ENCODE measurements at places on chromosomes 2 and 18.
A peak's percentile ranks its signal among the peaks of the same experiment; 100 is the strongest.

DNA sequence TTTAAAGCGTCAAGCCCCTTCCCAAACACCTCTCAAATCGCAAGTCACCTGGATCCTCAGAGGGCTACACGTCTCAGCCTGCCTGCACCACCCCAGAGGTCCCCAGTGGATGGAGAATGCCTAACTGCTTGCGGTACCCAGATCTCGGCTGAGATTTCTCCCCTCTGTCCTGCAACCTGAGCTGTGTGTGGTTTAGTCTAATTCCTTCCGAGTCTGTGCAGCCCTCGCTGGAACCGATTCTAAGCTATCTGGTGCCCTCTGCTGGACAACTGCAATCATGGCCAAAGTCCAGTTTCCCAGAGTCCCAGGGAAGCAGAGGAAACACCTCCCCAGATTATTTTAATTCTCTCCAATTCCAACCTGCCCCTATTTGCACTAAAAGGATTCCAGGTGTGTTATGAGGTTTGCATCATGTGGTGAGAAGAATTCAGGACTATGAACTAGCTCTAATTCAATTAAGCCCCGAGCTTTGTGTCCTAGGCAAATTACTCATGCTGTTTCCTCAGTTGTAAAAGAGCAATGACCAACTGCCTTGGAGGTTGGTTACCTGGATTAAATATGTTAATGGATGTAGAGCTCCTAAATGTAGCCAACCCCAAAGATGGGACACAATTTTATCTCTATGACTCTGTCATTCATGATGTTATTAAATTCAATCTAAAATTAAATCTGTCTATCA, 276.1 kb upstream of the NCKAP5 start:
- DNase-seq = peak; percentile 48

GRCh38 chr18:21998486-21998885, 170.9 kb upstream of the GATA6 start:
- no peak for DNase-seq

GRCh38 chr18:48430150-48430549, 21.0 kb upstream of the ZBTB7C start:
- no peak for DNase-seq

DNA sequence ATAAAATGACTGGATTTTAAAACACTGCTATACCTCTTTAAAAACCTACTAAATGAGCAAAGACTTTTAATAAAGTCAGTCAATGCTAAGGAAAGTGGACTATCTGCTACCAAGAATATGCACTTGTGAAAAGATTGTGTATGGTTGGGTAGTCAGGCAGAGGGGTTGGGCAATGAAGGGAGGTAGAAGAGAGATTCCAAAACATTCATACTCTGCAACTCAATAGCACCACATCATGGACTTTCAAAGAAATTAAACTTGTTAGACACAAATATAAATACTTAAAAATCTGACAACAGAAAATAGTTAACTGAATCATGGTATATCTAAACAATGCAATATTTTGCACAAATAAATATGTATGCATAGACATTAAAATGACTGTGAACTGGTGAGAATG, 139.9 kb upstream of the MAPRE2 start:
- DNase-seq = no peak

- no peak for DNase-seq
Observed at GRCh38 chr2:215784371-215784783, 229.0 kb downstream of the MREG start.

- DNase-seq = no peak
Observed at GRCh38 chr18:70985948-70986347, 697.1 kb downstream of the SOCS6 start.

GRCh38 chr18:22169011-22169888, at the start of gene GATA6:
TSS of gene GATA6 (plus strand) at chr18:22169589. CDS start at chr18:22171145, 1,556 bp downstream.
- DNase-seq = peak; percentile 23

DNA sequence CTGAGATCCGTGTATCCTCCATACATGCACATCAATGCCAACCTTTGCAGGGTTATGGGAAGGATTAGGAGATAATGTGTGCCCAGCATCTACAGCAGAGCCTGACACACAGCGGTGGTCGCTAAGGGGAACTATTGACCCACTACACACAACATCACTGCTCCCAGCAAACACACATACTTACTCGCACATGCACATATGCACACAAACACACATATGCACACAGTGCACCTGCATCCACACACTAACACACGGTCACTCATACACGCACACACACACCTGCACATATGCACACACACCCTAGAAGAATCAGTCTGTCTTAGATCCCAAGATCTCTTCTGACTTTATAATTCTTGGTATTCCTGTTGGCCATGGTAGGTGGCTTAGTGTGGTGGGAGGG, 118.3 kb downstream of the GYPC start:
- DNase-seq = no peak

- no peak for DNase-seq
Observed at GRCh38 chr2:84646514-84646913, 130.2 kb downstream of the DNAH6 start.

GRCh38 chr2:52862801-52863200, 904.8 kb upstream of the CHAC2 start:
- no peak for DNase-seq

- DNase-seq = no peak
Observed at GRCh38 chr18:74981476-74981875, 227.5 kb downstream of the PTGR3 start.

DNA sequence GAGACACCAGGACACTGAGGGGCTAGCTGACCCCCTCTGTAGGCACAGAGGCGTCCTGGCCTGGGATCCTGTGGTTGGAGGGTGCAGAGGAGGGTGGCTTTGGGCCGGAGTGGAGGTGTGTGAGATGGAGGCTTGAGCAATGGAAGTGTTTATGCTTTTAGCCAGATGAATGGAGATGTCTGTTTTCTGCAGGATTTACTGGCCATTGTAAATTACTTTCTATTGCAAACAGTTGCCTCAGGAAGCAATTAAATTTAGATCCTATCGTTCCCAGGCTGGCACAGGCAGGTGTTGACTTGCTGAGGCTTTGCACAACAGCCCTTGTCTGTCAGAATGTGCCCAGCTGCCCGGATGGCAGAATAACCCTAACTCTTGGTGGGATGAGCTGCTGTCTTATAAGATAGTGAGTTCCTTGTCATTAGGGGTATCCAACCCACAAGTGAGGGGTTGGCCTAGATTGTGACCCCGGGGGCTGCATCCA, 1.8 kb upstream of the ARID5A start:
- DNase-seq = no peak

GRCh38 chr2:237601453-237602116, 11.1 kb upstream of the RAB17 start:
- DNase-seq = no peak

- no peak for DNase-seq
Observed at GRCh38 chr2:158047156-158047611, 54.5 kb upstream of the UPP2 start.

DNA sequence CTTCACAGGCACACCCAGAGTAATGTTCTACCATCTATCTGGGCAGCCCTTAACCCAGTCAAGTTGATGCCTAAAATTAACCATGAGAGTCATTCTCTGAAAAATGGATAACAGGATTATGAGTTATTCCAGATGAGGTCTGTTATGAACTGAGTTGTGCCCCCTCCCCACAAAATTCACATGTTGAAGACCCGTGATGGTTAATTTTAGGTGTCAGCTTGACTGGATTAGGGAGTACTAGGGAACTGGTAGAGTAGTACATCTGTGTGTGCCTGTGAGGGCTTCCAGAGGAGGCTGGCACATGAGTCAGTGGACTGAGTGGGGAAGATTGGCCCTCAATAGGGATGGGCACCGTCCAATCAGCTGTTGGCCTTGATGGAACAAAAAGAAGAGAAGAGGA, 110.4 kb upstream of the MYCN start:
- no peak for DNase-seq

GRCh38 chr2:100018341-100019193, 123.8 kb downstream of the AFF3 start:
- DNase-seq = no peak

DNA sequence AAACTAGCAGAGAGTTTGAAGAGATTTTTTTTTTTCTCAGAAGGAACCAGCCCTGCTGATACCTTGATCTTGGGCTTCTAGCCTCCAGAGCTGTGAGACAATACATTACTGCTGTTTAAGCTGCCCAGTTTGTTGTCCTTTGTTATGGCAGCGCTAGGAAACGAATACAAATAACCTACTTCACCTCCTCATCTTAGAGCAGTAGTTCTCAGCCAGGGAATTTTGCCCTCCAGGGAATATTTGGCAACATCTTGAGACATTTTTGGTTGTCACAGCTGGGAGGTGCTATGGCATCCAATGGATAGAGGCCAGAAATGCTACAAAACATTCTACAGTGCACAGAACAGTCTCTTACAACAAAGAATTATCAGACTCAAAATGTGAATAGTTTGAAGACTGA, 43.9 kb upstream of the BCL11A start:
- no peak for DNase-seq

GRCh38 chr18:74277296-74277695, 14.5 kb downstream of the CYB5A start:
- no peak for DNase-seq

- no peak for DNase-seq
Observed at GRCh38 chr18:63763831-63764600, 11.2 kb upstream of the SERPINB7 start.

DNA sequence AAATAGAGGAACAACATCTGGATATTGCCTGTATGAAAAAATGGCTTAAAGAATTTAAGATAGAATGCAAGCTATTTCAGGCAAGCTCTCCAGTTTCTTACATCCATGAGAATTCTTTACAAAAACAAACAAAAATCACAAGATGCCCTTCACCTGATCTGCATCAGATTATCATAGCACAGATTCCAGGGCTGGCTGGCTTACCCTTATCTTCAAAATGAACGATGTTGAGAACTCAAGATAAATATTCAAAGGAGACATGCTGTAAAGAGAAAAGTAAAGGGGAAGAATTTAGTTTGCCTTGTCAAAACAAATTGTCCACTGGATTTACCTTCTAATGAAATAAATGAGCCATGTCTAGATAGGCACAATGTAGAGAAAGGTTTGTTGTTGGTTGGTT, 18.7 kb upstream of the SLC40A1 start:
- DNase-seq = no peak

DNA sequence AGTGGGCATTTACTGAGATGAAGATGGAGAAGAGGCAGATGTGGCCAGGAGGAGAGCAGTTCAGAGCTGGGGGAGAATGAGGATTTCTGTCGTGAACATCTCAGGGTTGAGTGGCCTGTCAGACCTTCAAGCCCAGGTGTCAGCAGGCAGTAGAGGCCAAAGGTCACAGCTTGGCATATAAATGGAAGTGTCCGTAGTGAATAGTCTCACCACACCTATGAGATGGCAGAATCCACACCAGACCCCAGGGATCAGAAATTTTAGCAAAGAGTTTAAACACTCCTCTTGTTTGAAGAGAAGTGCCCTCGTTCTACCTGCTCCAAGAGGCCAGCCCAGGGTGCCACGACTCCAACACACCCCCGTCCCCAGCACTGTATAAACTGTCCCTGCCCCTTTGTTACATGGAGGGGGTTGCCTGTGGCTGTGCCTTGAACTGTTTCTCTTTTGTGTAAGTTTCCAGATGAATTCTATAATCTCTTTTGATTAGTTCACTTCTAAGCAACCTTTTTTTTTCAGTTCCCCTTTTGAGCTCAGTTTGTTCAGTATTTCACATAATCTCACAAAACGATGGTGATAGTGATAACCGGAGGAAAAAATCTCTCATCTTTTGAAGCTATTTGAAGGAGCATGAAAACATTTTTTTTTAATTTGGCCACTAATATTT, 69.0 kb upstream of the TTC39C start:
- DNase-seq = no peak

GRCh38 chr2:71129114-71129901, 721 bp downstream of the MCEE start:
- DNase-seq = no peak

- no peak for DNase-seq
Observed at GRCh38 chr18:74531043-74531442, 3.3 kb upstream of the CNDP1 start.

DNA sequence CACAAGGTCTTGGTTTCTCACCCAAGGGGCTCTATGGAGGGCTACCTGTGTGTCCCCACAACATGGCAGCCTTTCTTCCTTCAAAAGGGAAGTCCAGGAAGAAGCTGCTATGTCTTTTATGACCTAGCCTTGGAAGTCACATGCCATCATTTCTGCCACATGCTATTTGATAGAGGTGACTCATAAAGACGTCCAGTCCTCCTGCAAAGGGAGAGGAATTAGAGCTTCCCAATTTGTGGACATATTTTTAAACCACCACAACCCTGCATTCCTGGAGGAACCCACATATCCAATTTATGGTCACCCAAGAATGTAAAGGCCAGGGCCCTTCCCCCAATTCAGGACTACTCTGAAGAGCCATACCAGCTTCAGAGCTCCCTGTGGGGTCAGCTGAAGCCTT, 246.2 kb downstream of the CYP26B1 start:
- DNase-seq = no peak

- DNase-seq = no peak
Observed at GRCh38 chr2:185208261-185208660, 530.3 kb upstream of the FSIP2 start.

DNA sequence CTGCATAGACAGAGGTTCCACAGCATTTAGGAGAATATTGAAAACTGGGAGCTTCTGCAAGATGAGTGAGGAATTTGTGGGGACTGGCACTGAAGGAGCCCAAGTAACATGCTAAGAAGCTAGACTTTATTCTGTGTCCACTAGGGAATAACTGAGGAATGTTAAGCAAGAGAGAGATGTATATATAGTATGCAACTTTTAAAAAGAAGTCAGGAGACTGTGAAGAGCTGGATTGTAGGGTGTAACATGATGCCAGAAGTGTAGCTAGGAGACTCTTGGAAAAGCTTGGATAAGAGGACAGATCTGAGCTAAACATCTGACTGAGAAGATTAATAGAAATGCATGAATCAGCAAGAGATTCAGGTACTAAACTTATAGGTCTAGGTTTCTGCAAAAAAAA, 270.6 kb upstream of the MMADHC start:
- DNase-seq = no peak

- DNase-seq = no peak
Observed at GRCh38 chr2:129957891-129958290, 21.6 kb upstream of the RAB6C start.

DNA sequence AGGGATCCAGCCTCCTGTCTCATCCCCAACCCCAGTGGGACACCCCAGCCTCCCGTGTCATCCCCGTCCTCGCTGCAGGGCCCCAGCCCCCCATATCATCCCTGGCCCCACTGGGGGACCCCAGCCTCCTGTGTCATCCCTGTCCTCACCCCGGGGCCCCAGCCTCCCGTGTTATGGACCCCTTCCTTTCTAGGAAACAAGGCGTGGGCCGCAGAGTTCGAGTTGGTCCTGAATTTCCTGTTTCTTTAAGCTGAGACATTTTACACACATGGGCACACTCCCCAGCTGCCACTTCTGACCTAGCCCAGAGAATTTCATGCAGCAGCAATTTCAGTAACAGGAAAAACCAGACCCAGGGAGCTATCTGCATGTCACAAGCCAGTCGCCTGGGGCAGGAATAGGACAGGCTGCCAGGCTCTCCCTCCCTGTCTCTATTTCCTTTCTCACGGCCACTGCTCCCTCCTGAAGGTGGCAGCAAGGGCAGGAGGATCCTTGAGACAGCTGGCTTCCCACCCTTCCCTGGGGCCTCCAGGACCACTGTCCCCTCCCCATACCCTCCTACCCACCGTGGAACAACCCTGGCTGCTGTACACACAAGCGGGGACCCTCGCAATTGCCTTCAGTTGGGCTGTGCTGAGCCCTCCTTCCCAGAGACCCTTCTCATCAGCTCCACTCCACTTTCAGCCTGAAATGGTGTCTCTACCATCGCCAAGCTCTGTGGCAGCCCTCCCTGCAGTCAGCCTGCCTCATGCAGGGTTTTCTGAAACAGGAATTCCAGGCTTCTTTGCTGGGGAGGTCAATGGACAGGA, 141.9 kb upstream of the ID2 start:
- no peak for DNase-seq
